T-helper 9 cell (primary cell): ENCODE measurements at places on chromosomes 16 and 17.

GRCh38 chr16:749010-749409 lies 8.2 kb upstream of the CIAO3 start:
- no peak for DNase-seq

DNA sequence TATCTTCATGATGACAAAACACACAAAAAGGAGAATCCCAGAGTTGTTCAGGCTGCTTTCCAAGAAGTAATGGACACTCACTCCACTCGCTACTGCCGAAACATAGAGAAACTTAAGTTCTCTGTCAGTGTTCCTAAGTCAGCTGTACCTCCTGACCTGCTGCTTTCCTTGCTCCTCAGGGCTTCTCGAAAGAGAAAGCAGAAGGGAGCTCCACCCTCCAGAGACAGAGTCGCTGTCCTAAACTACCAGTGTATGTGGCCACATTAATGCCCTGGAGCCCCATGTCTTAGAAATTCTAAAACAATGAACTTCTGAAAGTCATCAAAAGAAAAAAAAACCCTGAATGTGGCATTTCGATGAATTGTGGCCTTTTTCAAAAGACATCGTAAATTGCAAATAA lies 390.8 kb upstream of the MON1B start:
- no peak for DNase-seq

- DNase-seq: no peak
These were observed 18.9 kb upstream of the ELAC2 start for GRCh38 chr17:13036751-13037150.

GRCh38 chr17:35841505-35841904 lies 27.2 kb downstream of the HEATR9 start:
- DNase-seq: no peak

GRCh38 chr17:15946611-15947120 lies 1.7 kb downstream of the ADORA2B start:
- no peak for DNase-seq

GRCh38 chr16:89230255-89230654 lies 12.8 kb downstream of the ZNF778 start:
- no peak for DNase-seq

- no peak for DNase-seq
These were observed 70.8 kb downstream of the NLK start for GRCh38 chr17:28113269-28113668.

GRCh38 chr16:46817961-46818360 lies 13.0 kb downstream of the C16orf87 start:
- no peak for DNase-seq

DNA sequence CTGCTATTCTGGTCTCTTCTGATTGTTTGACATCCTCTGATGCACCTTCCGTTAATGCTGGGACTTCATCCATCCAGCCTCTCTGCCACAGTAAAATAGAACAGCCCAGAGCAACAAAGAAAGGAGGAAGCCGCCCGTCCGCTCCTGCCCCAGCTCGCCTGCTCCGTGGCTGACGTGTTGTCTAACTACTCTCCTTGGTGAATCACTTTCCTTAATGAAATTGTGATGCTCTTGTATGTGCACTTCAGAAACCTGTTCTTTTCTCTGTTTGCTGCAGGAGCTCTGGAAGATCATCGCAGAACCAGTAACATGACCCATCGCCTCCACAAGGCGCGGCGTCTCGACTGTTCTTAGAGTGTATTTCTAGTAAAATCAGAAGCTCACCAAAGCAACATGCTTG lies 24.3 kb downstream of the METTL22 start:
- no peak for DNase-seq

- DNase-seq: no peak
These were observed 494 bp downstream of the PRSS41 start for GRCh38 chr16:2798723-2799204.

DNA sequence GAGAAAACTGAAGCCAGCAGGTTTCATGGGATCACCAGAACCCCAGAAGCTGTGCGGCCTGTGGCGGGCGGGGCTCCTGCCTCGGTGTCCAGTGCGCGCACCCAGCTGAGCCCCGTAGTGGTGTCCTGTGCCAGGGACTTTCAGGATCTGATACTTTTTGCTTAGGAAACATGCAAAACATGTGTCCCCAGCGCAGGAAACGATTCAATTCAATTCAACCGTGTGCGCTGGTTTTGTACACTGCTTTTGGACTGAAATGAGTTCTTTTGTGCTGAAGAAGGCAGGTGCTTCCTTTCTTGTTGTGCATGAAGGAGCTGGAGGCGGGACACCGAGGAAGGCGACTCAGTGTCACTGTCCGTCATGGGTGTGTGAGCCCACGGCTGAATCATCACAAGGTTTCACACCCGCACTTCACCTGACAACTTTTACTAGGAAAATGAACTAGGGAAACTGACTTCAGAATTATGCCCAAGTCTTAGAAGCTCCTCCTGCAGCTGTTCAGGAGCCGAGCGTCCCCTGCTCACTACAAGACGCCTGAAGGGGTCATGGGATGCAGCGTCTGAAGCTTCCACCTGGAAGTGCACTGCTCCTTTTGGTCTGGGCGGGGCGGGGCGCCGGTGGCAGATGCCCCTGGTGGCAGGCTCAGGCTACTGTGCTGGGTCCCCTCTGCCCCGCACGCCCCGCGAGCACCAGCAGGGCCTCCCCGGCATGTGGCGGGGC lies 31.4 kb upstream of the ZNF750 start:
- no peak for DNase-seq

DNA sequence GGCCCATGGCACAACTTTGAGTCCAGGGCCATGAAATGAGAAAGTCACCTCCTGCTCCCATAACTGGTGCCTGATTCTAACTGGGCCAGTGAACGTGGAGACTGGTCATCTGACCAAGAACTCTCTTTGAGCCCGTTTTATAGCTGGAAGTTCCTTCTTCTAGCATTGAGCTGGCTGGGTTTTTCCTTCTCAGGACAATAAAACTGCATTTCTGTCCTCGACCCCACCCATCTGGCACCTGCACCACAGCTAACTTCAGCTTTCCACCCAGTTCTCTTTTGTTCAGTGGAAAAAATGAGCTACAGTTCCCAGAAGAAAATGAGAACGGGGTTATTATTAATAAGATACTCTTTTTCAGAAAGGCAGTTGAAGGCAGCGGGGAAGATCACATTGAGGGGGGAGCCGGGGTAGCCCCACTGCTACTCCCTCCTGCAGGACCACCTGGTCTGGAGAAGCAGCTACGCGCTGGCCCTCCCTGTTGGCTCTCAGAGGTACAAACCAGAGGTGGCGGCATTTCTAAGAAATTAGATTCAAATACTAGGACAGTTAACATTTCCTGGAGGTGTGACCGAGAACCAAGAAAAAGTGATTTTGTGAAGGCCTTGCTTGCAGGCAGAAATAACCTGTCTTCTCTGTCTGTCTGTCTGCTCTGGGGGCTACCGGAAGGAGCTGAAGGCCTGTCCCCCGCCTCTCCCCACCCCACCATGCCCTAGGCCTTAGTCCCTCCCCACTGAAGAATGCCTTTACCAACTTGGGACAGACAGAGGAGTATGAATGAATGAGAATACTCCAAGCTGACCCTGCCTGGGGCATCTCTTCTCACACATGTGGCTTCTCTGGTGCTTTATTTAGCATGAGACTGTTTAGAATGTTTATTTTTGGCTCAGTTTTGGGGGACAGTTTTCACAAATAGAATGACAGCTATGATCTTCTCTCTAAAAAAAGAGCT lies 123.9 kb downstream of the XYLT1 start:
- DNase-seq: no peak

DNA sequence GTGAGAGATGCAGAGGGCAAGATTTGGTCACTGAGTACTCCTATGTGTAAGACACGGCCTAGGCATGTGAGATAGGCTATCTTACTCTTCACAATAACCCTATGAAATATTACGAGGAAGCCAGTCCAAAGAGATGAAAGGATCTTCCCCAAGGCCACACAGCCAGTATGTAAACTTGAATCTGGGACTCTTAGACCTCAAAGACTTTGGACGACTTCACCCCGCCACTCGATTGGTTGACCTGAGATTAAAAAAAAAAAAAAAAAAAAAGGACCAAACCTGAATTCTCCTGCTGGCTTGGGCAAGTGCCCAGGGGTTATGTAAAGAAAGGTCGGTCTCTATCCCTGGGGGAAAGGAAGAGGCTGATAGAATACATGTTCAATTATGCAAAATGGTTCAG lies 33.1 kb downstream of the PIPOX start:
- no peak for DNase-seq

DNA sequence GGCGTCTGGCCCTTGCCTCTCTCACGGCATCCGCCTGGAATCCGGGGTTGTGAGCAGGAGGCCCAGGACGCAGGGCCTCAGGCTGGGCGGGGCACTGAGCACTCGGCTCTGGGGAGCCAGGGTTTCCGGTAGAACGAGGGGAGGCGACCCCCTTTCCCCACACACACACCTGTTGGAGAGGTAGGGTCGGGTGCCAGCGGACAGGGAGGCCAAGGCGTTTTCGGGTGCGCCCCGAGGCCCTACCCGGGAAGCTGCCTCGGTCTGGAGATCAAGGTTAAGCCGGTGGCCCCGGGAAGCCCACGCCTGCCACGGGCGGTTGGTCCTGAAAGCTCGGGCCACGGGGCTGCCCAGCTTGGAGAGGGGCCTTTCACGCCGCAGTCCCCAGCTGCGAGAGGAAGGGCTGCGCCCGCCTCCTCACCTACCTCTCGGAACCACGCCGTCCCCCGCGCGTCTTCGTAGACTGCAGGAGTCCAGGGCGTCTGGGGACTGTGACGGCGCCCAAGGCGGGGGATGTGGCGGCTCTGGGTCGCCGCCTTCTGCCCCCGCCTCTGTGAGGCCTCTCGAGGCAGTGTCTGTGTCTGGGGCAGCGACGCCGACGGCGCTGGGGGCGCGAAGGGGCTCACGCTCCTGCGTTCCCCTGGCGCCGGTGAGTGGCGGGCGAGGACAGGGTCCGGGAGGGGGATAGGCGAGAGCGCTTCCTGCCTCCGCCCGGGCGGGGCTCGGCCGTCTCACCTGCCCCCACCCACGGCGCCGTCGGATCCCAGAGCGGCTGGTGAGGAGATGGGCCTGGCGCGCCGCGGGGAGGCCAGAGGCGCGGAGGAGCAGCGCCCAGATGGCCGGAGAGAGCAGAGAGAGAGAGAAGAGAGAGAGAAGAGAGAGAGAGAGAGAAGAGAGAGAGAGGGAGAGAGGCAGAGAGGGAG lies 20.3 kb upstream of the HOXB9 start:
- DNase-seq: no peak

DNA sequence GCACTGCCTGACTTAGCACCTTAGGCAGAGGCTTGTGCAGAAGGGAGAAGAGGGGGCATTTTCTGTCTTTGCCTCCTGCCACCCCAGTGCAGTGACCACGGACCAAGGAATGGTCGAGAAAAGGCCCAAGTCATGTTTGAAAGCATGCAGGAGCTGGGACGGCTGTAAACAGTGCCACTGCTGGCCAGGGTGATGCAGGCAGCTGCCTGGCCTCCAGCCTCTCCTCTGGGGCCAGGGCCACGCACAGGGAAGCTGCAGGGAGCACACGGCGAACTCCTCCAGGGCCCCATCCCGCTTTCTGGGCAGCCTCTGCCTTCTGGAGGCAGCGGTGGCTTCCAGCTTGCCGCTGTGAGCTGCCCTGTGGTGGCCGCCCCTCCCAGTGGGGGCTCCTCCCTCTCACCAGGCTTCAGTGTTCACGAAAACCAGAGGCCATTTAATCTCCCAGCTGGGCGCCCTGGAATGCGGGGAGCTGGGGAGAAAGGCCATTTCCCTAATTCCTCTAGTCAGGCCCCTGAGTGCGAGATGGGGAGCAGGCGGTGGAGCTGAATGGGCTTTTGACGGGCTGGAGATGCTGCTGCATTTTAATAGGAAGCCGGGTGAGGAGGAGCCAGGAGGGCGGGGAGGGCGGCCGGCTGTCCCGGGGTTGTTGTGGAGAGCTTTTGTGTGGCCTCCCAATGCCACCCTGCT lies 28.7 kb upstream of the DNAI2 start:
- DNase-seq: no peak

GRCh38 chr16:84925092-84925772 lies 86.1 kb downstream of the ZDHHC7 start:
- DNase-seq: peak; percentile 71

GRCh38 chr16:13076878-13077277 lies 175.5 kb downstream of the SHISA9 start:
- DNase-seq: no peak

DNA sequence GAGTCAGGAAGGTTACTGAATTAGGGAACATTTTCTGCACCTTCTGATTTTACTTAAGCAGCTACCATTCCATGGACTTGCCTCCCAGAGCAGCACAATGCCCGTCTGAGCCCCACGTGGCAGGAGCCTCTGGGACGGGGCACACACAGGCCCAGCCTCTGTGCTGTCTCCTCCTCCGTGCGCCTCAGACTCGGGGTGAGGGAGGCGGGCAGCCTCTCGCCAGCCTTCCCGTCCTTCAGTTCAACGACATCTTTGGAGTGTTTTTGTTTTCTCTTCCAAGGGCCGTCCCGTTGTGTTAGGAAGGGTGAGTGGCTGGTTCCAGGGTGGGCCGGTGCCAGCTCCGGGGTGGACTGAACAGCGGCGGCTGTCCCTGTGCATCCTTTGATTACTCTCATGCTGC lies 31.8 kb downstream of the NDEL1 start:
- no peak for DNase-seq

GRCh38 chr17:76262732-76263344 lies 2.3 kb upstream of the UBALD2 start:
- no peak for DNase-seq

DNA sequence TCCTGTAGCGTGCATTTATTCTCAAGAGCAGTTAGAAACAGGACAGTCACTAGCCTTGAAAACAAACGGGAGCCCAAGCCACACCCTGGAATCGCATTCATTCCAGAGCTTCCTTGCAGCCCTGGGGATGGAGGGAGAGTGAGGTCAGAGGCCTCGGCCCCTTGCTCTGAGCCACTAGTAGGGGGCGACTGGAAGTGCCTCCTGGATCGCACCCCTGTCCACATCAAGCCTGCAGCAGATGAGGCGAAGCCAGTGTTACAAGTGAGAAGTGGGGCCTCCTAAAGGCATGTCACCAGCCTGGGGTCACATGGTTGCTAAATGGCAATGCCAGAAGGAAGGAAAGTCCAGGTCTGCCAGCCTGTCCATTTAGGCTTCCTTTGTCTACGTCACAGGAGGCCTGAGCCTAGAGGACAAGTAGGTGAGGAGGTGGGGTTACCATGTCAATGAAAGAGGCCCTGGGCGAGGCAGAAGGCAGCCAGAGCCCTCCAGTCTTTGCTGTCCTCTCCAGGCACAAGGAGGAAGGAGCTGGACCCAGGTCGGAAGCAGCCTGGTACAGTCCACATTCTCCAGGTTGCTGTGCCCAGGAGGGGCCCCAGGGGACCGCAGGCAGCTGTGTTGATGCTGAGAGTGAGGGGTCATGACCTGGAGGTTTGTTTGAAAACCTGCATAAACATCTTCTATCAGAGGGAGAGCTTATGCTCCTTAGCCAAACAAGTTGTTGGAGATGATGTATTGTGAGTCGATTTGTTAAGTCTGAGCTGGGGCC lies 3.0 kb upstream of the RCVRN start:
- DNase-seq: no peak

DNA sequence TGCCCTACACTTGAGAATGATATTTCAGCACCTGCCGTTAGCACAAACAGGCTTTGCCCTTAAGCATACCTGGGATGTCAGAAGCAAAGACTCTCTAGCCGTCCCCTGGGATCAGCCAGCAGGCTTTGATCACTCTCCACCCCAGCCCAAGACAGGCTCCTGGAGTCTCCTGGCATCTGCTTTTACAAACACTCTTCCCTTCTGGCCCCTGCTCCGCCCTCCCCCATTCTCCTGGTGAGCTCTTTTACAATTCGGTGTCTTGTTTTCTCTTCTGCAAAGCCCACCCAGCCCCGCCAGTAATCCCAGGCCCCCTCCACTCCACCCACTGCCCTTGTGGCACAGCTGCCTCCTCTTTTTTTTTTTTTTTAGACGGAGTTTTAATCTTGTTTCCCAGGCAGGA lies 50.4 kb downstream of the KATNIP start:
- no peak for DNase-seq

GRCh38 chr16:89417352-89417751 lies 73.0 kb downstream of the ANKRD11 start:
- DNase-seq: no peak
